ENCODE measurements at places on chromosomes 5 and 9. TPM values are rescaled to one million over a fixed set of nuclear protein-coding genes. Genes with fewer than 3 reads are reported as not detected.

Gene FYB1
- total RNA-seq: under 0.01 TPM

Gene SPATA31D4
- not detected for total RNA-seq

Gene SLIT3
- total RNA-seq: 61.9 TPM

DNA sequence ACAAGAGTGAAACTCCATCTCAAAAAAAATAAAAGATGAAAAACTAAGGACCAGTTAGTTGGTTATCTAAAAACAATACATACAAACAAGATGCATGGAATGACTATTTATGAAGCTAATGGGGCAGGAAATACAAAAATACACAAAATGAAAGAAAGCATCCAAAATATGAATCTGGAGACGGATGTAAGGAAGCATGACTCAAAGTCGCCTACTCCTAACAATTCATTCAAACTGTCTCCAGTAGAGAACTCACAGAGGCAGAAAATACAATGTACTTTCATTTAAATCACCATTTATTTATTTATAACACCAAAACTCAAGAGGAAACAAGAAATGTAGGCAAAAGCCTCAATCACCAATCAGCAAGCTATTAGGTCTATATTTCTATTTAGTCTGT, 68.4 kb downstream of the SCAI start:
- no peaks in the 10 kb centered on the region for H3K27me3 ChIP-seq
- no peaks in the 10 kb centered on the region for H3K36me3 ChIP-seq
- DNase-seq: peak; percentile 62
- H3K4me1 ChIP-seq: peaks cover 9% of the 10 kb centered on the region
- H3K27ac ChIP-seq: no peak overlapping the region

DNA sequence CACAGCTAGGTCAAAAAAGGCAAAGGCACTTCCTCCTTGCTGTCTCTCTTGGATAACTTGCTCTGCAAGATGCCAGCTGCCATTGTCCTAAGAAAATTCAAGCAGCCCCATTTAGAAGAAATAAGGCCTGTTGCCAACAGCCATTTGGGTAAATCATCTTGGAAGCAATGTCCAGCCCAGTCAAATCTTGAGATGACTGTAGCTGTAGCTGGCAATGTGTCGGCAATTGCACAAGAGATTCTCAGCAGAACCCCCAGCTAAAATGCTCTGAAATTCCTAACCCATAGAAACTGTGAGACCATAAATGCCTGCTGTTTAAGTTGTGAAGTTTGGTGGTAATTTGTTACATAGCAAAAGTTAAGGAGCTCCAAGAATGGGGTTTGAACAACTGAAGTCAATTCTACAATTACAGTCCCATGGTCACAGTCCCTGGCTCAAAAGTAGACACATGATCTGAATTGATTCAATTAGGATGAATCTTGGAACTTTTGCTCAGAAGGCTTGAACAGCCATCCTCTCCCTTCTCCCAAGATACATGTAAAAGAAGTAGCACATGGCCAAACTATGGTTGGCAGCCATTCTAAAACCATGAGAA, 151.1 kb downstream of the MPDZ start:
- peaks cover 8% of the 10 kb centered on the region for H3K4me1 ChIP-seq
- no peak overlapping the region for H3K27ac ChIP-seq
- peaks cover 36% of the 10 kb centered on the region for H3K36me3 ChIP-seq
- H3K27me3 ChIP-seq: no peaks in the 10 kb centered on the region

DNA sequence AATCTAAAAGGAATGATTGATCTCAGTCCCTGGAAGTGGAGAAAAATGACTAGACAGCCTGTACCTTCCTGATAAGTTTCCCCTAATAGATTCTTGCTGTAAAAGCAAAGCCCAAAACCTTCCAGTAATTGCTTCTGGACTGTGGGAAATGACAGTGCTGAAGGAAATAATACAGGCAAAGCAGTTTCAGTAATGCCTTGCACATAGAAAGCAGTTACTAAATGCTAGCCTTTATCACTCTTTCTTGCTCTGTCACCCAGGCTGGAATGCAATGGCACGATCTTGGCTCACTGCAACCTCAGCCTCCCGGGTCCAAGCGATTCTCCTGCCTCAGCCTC, 50.3 kb downstream of the MAP1B start:
- peak overlapping the region; percentile 80 for H3K27ac ChIP-seq
- H3K36me3 ChIP-seq: no peaks in the 10 kb centered on the region
- DNase-seq: peak; percentile 58
- H3K27me3 ChIP-seq: no peaks in the 10 kb centered on the region
- peak overlapping the region; percentile 17 for H3K4me3 ChIP-seq

- H3K4me1 ChIP-seq: peaks cover 39% of the 10 kb centered on the region
- DNase-seq: peak; percentile 91
- H3K36me3 ChIP-seq: no peaks in the 10 kb centered on the region
- peak overlapping the region; percentile 82 for H3K27ac ChIP-seq
- peak overlapping the region; percentile 85 for H3K4me3 ChIP-seq
These were observed 1.1 kb upstream of the ZSWIM6 start for GRCh38 chr5:61330845-61331406.

GRCh38 chr9:136147890-136148714, 29.4 kb upstream of the TMEM250 start:
- no peak overlapping the region for H3K27ac ChIP-seq
- no peaks in the 10 kb centered on the region for H3K4me1 ChIP-seq
- H3K36me3 ChIP-seq: no peaks in the 10 kb centered on the region
- peaks cover 17% of the 10 kb centered on the region for H3K27me3 ChIP-seq

GRCh38 chr5:144332265-144332664, 161.6 kb downstream of the KCTD16 start:
- H3K4me3 ChIP-seq: no peak overlapping the region
- H3K4me1 ChIP-seq: no peaks in the 10 kb centered on the region
- no peaks in the 10 kb centered on the region for H3K36me3 ChIP-seq
- no peaks in the 10 kb centered on the region for H3K27me3 ChIP-seq

DNA sequence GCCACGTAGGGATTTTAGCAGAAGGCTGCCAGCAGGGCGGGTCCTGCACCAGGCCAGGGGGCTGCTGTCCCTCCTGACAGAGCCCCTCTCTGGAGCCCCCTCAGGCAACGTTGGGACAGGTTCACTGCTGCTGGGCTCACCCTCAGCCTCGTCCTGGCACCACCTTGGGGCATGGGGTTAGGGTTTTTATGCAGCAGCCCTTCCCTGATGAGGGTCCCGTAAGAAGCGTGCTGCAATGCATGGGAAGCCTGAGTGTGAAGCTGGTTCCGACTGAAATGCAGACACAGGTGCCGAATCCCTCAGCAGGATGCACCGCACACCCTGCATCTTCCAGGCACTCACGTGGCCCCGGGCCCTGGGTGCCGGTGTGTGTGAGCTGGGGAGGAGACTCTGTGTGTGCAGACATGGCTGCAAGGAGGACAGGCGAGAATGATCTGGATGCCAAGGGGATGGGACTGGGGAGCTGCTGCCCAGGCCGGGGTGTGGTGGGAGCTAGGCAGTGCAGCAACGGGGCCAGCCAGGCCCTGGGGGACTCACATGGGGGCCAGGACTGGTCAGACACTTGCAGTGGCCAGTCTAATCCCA, 27.1 kb downstream of the ZDHHC11B start:
- H3K4me1 ChIP-seq: no peaks in the 10 kb centered on the region
- H3K27ac ChIP-seq: no peak overlapping the region
- no peaks in the 10 kb centered on the region for H3K36me3 ChIP-seq
- no peak for DNase-seq
- H3K4me3 ChIP-seq: no peak overlapping the region
